ENCODE measurements at places on chromosomes 6 and 20.

DNA sequence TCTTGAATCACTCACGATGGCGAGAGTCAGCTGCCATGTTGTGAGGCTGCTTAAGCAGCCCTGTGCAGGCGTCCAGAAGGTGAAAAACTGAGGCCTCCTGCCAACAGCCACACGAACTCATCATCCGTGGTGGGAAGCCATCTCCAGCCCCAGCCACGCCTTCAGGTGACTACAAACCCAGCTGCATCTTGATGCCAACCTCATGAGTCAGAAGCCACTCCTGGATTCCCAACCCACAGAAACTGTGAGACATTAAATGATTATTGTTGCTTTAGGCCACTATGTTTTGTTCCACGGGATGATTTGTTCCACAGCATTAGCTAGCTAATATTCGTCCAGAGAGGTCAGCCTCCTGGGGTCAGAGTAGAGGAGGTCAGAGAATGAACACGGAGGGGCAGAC lies 80.5 kb downstream of the SNX5 start:
- DNase-seq: no peak

DNA sequence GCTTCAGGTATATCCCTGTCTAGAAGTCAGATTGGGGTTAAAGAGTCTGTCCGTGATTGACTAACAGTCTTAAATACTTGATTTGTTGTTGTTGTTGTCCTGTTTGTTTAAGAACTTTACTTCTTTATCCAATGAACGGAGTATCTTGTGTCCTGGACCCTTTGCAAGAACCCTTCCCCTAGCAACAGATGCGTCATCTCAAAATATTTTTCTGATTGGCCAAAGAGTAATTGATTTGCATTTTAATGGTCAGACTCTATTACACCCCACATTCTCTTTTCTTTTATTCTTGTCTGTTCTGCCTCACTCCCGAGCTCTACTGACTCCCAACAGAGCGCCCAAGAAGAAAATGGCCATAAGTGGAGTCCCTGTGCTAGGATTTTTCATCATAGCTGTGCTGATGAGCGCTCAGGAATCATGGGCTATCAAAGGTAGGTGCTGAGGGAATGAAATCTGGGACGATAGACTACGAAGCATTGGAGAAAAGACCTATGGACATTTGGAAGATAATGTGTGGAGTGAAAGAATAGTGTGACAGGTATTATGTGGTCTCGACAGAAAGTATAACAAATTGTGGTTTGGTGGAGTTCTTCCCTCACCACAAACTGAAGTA lies at the start of gene HLA-DRA:
TSS of gene HLA-DRA (plus strand) at position 286 of the 613 bp plus-strand sequence. CDS start at position 350, 64 bp downstream.
- DNase-seq: no peak

DNA sequence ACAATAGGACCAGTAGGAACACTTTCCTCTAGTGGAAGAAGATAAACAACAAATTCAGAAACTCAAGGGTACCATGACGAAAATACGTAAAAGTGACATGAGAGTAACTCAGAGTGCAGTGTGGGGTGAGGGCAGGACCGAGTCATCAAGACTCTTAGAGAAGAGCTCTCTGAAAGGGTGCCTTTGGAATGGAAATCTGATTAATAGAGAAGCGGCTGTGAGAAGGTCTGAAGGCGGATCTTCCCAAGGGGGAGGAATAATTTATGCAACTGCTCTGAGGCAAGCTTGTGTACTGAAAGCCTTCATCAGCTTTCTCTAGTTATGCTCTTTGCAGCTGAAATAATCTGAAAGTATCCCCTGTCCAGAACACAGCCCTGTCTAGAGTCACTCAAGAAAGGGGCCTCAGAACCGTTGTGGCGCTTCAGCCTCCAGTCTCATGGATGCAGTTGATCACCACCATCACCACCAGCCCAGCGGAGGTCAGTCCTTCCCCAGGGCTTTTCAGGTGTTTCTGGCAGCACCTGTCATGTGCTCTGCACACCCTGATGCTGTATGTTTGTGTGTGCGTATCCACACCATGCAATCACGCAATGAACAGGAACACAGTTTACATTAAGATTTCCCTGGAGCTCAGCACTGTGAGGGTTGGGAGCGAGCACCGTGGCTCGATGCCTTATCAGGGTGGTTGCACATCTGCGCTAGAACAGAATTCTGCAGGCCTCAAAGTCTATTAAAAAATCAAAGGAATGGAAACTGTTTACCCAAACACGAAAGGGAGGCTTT lies 396.5 kb downstream of the SMOC2 start:
- no peak for DNase-seq

- no peak for DNase-seq
These were observed 1067.5 kb upstream of the MAP3K7 start for GRCh38 chr6:91654357-91654756.

GRCh38 chr20:49865559-49865958 lies 49.8 kb downstream of the SPATA2 start:
- no peak for DNase-seq

DNA sequence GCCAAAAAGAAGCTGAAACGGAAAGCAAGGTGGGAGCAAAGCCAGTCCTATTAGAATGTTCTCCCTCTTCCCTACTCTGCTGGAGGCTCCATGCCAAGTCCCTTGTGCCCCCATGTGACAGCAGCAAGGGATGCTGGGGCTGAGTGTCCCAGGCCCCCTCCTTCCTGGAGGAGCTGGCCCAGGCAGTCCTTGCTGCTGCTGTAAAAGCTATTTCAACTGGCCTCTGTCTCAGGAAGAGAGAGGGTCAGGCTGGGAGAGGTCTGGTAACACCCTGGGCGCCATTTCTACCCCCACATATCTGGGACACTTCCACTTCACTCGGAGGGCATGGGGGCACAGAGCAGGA lies 25.0 kb downstream of the TTBK1 start:
- DNase-seq: no peak

DNA sequence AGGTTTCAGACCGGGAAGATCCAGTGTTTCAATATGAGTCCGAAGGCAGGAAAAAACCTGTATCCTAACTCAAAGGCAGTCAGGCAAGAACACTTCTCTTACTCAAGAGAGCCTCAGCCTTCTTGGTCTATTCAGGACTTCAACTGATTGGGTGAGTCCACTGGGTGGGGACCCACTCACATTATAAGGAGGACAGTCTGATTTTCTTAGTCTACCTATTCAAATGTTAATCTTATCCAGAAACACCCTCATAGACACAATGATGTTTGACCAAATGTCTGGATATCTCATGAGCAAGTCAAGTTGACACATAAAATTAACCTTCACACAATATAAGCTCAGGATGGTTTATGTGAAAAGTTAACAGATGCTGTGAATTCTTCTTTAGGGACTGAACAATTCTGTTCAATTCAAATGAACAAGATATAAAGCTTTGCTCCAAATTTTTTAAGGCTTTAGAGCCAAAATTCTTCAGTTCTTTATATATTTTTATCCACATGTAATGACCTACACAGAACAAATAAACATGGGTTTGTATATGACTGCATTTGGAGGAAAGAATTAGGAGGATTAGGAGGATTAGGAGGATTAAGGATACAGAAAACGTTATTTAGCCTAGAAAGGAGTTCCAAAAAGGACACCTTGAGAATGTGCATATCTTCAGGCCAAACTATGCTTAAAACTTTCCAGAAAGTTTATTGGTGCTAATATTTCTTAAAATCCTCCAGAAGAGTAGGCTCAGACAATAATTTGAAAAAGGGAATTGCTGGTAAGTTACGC lies 35.3 kb upstream of the LAMA2 start:
- no peak for DNase-seq

DNA sequence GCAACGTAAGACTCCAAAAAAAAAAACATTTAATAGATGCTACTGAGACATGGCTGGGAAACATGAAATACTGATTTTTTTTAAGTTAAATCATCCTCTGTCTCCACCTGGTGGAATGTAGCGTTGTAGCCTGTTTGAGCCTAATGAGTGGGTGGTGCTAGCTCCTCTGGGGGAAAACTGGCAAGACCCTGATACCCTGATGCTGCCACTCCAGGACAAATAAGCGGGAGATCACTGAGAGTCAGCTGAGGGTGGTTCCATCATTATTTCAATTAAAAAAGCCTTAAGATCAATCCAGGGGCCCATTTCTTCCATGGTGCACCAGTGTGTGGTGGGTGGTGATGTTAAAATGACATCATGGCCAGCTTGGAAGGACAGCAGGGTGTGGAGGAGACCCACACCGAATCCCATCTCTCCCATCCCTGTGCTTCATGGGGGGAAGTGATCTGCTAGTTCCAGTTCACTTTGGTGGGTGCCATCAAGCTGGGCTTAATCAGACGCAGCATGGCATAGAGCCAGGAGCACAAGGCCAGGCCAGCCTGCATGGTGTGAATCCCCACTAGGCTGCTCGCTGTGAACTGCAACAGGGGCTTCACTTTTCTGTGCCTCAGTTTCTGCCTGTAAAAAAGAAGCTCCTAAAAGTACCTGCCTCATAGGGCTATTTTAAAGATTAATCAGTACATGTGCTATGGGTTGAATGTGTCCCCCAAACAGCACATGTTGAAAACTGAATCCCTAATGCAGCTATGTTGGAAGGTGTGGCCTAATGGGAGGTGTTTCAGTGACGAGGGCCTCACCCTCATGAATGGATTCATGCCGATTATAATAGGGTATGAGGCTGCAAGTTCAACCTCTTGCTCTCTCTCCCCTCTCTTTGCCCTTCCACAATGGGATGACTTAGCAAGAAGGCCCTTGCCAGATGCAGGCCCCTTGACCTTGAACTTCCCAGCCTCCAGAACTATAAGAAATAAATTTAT lies 13.0 kb upstream of the MRPS10 start:
- no peak for DNase-seq

GRCh38 chr6:42093582-42094329 lies 43.4 kb downstream of the TAF8 start:
- no peak for DNase-seq

- DNase-seq: no peak
These were observed 329 bp upstream of the GPR6 start for GRCh38 chr6:109977791-109978173.

GRCh38 chr6:102679865-102680264 lies 1286.4 kb downstream of the GRIK2 start:
- DNase-seq: no peak

- no peak for DNase-seq
These were observed 109.6 kb downstream of the ALDH8A1 start for GRCh38 chr6:134840086-134840867.

DNA sequence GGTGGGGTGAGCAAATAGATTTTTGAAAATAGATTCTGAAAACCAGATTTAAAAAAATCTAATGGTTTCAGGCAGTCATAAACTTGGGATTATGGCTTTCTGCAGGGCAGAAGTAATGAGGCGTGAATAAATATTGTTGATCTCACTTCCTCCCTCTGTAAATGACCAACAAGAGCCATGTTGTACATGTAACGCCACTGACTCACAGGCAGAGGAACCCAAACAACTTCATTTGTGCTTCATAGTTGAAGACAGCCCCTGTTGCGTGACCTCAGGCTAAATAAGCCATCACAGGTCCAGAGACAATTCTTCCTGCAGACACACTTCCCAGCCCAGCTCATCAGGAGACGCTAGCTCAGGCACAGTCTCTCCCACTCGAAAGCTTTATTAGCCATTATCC lies 59.1 kb upstream of the F13A1 start:
- no peak for DNase-seq

- DNase-seq: no peak
These were observed 288.2 kb upstream of the RNF217 start for GRCh38 chr6:124674042-124674441.

DNA sequence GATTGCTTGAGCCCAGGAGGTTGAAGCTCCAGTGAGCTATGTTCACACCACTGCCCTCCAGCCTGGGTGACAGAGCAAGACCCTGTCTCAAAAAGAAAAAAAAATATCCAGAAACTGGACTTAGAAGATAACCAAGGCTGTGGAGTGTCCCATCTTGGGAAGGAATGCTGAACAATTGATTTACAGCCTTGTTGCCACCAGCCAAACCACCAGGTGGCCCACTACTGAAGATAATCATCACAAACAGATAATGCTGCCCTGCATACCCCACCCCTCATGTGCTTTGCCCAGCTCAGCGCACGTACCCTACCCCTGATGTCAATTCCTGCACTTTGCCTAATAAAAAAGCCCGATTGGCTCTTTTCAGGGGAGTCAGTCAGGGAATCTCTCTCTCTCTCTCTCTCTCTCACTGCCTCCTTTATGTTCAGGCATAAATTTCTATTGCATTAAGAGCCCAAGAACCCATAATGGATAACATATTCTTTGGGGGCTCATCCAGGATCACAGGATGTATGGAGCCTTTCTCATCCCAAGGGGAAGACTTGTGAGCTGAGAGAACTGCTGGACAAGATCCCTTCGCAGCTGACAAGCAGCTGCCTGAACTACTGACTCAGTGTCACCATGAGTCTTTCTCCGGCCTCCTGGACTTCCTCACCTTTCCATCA lies 166.4 kb downstream of the CD24 start:
- DNase-seq: no peak

GRCh38 chr20:45611054-45611453 lies 18.5 kb upstream of the WFDC10A start:
- no peak for DNase-seq

DNA sequence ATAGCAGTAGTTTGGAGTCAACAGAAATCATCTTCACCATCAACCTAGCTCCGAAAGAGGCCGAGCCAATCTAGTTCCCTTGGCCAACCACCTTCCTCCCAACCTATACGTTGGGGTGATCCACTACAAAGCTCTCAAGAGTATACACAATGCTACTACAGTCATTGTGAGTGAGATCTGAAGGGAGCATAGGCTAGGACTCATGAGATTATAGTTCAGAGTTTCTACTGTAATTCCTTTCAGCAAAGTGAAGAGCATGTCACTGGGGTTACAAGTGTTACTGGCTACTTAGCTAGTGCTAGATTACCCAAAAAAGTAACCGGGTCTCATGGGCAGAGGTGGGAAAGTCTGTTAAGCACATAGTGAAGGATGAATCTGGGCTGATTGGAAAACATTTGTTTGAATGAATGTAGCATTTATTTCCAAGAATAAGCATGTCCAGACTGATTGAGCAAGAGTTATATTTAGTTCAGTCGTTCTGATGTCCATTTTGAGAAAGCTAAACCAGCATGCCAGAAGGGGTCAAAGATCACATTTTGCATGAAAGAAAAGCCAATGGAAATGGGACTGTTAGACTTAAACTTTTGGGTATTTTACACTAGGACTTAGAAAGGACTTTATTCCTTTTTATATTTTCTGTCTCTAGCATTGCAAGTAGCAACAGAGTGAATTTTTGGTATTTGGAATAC lies 10.5 kb upstream of the ESR1 start:
- DNase-seq: no peak

- no peak for DNase-seq
These were observed 339.6 kb upstream of the NOX3 start for GRCh38 chr6:155795173-155795796.

DNA sequence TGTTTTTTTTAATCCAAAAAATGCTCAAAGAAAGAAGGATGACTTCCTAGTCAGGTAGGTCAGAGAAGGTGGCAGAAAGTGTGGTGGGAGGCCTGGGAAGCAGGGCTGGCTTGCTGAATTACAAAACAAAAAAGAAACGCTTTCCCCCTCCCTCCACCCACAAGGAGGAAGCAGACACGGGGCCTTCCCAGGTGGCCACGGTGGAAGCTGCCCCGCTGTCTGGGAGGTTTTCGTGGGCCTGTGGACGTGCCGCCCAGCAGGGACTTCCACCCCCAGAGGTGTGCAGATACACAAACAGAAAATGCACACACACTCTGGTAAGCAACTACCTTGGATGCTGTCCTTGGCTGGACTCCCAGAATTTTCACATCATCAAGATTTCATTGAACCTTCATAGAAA lies 198.2 kb upstream of the CDH4 start:
- DNase-seq: no peak
